Suppressor macrophage (primary cell): ENCODE measurements at places on chromosomes 3 and 15.

DNA sequence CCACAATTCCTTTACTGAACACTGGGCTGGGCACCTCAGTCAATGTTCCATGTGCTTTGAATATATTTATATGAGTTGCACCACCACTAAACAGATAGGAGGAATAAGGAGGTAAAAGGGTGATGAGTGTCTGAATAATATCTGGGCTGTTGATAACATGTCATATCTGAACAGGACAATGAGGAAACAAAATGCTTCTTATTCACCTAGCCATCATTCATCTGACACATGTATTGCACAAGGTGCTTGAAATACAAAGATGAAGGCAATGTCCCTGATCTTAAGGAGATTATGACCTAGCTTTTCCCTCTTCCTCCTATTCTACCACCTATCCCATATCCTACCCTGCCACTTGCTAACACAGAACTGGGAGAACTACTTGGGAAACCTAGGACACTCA, 8.0 kb upstream of the CERS3 start:
- no peak for DNase-seq

DNA sequence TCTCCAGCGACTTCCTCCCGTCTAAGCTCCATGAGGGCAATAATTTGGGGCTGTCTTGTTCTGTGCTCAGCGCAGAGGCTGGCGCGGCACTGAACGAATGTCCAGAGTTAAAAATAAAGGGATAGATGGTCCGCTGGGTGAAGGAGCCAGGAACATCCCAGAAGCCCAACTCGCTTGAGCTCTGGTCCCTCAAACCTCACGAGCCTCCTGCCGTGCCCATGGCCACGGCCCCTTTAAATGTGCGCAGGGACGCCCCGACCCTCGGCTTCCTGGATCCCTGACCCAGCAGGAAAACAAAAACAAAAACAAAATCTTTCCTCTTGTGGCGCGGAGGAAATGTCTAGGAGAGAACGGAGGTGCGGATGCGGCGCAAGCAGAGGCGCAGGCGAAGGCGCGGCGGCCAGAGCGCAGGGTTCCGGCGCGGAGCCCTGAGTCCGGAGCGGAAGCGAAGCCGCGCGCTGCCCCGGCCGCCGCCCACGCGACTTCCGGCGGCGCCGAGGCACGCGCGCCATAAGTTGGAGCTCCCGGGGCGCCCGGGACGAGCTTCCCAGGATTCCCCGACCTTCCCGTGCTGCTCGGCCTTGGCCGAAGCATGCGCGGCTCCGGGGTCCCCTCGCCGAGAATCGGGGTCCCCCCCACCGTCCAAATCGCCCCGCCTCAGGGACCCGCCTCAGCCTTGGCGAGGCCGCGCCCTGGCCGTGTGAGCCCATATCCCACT, 52.9 kb upstream of the WNT7A start:
- peak; percentile 12 for DNase-seq

DNA sequence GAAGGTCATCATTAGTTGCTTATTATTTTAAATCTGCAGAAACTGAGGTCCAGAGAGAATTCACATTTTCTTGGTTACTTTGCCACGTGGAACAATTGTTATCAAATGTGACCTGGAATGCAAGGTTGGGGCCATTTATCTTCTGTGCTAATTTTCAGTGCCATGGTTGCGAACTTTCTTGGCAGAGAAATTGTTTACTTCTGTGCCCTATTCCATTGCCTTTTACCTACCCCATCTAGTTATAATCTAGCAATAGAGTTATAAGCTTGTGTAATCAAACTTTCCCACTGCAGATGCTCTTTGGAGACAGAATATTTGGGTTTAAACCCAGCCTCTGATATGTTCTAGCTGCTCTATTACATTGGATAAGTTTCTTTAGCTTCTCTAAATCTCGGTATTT, 242.9 kb downstream of the LPP start:
- no peak for DNase-seq

GRCh38 chr15:98543237-98543636, 105.1 kb upstream of the IGF1R start:
- no peak for DNase-seq

- no peak for DNase-seq
These were observed 915 bp upstream of the APH1B start for GRCh38 chr15:63276342-63277037.

- DNase-seq, result no peak
These were observed 246.5 kb upstream of the GOLIM4 start for GRCh38 chr3:168341956-168342936.
